Activated effector memory CD4-positive, alpha-beta T cell treated with Interleukin-2 at 50 U/mL for 16 hours (primary cell): ENCODE measurements at places on chromosomes 5 and 9.

DNA sequence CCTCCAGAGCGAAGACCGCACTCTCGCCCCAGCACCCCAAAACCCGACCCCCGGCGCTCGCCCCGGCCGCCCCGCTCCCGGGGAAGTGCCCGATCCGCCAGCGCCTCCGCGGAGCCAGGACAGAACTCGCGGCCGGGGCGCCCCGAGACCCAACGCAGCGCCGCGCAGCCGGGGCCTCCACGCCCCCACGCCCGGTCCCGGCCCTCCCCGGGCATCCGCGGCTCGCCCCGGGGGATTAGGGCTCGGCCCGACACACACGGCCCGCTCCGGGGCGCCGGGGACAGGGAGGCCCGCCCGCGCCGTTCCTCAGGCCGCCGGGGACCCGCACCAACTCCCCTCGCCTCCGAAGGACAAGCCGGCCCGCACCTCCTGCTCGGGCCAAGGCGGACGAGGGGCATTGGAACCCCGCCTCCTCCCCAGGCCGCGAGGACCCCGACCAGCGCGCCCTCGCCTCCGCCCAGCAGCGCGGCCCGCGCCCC is 544 bp downstream of the FNBP1 start:
- no peak for DNase-seq

- no peak for DNase-seq
Measured at GRCh38 chr9:16277471-16277960, 593.0 kb downstream of the BNC2 start.

GRCh38 chr9:114467226-114467750 is 38.0 kb downstream of the WHRN start:
- DNase-seq: no peak

DNA sequence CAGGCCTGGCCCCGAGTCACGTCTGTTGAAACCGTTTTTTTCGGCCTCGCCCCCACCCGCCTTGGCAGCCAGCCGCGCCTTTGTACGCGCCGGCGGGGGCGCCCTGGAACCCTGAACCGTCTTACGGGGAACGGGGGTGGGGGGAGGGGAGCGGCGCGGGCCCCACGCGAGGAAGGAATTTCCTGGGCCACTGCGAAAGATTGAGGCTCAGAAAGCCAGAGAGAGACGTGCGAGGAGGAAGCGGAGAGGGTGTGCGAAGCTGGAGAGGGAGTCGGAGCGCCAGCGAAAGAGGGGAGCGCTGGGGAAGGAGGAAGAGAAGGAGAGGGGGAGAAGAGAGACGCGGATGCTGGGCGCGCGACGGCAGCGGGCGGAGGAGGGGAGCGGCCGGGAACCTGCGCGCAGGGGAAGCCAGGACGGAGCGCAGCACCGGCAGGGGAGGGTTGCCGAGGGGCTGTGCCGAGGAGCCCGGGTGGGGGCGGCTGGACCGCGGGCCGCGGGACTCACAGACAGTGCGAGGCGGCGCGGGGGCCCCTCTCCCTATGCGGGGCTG is 4.6 kb upstream of the PRDM12 start:
- DNase-seq: no peak

- no peak for DNase-seq
Measured at GRCh38 chr9:137429974-137430722, 7.0 kb downstream of the NOXA1 start.

DNA sequence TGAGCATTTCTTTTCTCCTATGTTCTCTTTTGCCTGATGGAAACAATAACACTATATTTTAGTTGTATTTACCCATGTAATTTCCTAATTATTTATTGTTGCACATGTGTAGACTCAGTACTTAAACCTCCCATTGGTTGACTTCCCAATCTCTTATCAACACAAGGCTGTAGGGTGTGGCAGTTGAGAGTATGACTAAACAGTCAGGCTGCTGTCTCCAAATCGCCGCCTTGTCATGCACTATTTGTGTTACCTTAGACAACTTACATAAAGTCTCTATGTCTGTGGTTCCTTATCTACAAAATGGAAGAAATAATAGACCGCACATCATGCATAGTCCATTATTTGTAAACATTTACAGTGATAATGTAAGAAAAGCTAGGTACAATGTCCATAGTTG is 68.9 kb upstream of the EFNA5 start:
- no peak for DNase-seq

DNA sequence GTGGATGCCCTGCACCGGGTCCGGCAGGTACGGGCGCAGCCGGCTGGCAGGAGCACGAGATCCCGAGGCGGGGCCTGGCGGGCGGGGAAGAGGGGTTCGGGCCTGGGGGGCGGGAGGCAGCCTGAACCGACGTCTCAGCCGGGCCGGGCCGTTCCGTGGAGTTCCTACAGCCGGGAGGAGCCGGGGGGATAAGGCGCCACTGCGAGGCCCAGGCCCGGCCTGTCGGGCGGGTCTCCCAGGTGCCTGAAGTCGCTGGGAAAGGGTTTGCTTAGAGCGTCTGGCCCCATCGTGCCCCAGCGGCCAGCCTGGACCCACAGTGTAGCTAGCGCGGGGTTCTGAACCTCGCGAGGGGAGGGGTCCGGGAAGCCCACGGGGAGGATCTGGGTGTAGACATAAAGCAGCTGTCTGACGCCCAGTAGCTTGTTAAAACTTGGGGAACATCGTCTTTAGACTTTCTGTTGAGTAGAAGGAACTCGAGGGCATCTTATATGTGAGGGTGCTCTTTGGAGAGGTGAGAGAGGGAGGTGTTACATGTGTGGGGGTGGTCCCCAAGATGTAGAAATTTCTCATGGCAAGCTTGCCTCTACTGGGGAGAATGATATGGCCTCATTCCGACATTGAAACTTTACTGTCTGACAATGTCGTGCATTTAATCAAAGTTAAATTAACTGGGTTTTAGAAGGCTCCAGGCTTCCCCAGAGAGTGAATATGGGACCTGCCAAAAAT is 524 bp downstream of the FUBP3 start:
- DNase-seq: no peak

GRCh38 chr5:10853154-10853553 is 92.1 kb upstream of the DAP start:
- no peak for DNase-seq

DNA sequence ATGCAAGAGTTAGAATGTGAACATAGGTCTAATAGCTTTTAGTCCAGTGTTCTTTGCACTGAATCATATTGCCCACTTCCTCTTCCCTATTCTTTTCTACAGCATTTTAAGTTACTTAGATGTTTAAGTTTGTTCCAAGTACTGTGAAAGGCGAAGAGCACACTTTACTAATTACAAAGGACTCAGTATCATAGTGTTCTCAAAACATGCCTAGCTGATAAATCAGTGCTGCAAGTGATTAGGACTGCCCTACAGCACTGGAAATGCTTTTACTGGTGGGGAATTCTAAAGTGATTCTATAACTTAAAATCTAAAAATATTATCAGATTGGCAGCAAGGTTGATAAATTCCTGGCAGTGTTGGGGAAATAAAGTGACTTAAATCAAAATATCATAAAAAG is 177.9 kb upstream of the KCNN2 start:
- DNase-seq: no peak

DNA sequence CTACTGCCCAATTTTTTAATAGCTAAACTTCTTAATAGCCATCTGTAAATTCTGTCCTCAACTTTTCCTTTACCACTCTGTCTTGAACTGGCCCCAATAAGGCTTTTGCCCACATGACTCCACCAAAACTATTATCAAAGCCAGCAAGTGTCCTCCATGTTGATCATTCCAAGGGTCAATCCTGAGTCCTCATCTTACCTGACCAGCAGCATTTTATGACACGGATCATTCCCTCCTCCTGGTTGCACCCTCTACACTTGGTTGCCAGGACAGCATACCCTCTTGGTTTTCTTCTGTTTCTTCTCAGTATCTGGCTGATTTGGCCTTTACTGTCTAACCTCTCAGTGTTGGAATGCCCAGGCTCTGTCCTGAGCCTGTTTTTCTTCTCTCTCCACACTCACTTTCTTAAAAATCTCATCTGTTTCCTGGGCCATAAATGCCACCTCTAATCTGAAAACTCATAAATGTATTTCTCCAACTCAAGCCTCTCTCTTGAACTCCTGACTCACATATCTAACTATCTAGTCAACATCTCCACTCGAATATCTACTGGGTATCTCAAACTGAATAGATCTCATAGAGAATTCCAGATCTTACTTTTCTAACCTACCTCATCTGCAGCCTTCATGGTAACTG is 40.0 kb upstream of the CDC42SE2 start:
- no peak for DNase-seq

DNA sequence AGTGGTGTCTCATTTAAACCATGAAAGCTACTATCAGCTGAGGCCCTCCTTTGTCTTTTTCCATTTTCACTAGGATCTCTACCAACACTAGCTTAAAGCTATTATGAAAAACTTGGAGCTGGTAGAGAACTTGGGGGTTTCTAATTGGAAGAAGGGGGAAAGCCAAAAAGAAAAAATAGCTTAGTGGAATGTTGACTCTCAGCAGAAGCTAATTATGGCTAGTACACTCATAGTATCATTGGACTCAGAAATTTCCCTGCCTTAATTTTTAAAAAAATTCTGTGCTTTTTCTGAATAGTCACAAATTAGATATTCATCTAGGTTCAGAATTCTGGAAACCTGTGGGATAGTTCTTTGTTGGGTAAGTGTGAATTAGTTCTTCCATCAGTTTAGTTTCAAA is 8.0 kb downstream of the SLC12A2 start:
- DNase-seq: no peak

- DNase-seq: no peak
Measured at GRCh38 chr5:112996830-112997374, 20.3 kb downstream of the DCP2 start.

DNA sequence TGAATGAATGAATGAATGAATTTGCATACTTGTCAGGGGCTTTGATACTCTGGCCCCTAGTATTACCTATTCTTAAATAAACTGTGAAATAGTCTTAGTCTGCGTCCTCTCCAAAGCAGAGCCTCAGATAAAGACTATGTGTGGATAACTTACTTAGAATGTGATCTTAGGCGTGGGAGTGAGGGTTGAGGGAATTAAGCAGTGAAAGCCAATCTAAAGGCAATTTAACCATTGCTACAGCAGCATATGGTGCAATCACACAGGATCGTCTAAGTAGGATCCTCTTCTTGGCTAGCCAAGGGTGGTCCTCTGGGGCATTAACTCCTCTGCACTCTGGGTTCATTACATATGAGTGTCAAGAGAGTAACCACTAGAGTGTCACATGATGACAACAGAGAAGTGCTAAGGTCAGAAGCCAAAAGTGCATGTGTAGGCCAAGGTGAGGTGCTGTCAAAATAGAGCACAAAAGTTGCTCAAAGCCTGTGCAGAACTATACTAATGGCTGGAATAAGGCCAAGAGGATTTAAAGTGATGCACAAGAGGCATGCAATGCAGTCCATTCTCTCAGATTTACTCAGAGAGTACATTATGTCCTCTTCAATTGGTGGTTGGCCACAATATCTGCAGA is 274.4 kb upstream of the SEMA6A start:
- DNase-seq: no peak
